ENCODE measurements at places on chromosomes 2 and 18.

DNA sequence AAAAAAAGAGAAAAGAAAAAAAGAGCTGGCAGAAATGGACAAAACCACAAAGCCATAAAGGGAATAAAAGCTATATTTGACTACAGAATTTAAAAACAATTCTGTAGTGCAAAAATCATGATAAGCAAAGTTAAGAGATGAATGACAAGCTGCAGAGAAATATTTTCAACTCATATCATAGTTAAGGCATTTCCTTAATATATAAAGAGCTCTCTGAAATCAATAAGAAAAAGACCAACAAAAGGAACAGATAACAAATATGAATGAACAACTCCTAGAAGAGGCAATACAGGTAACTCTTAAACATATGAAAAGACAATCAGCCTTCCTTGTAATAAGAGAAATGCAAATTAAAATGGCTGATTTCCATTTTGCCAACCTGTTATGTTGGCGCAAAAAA is 26.2 kb downstream of the OTOF start:
- DNase-seq: no peak

DNA sequence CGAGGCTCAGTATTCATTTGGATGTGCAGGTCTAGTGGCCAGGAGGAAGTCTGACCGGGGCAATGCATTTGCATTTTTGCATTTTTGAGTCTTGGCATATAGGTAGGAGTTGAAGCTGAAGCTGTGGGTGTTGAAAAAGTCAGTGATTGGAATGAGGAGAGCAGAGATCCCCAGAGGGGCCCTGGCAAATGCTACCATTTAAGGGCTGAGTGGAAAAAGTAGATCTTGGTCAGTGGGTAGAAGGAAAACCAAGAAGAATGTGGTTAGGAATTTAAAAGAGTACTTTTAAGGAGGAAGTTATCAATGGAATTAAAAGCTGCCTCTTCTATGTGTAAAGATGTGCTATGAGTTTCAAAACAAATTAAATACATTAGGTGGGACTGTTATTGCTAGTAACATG is 143.0 kb downstream of the ZEB2 start:
- no peak for DNase-seq

- no peak for DNase-seq
Measured at GRCh38 chr18:42936289-42936688, 179.2 kb downstream of the RIT2 start.

- DNase-seq: no peak
Measured at GRCh38 chr2:143128681-143129580, at the start of gene ARHGAP15. Gene ARHGAP15 (plus strand): TSS chr2:143129419.

- no peak for DNase-seq
Measured at GRCh38 chr2:191012845-191013681, 908 bp downstream of the STAT1 start.

GRCh38 chr2:190853531-190854383 is 26.9 kb upstream of the GLS start:
- DNase-seq: no peak

- DNase-seq: no peak
Measured at GRCh38 chr2:181438261-181438660, 18.9 kb upstream of the ITGA4 start.

- no peak for DNase-seq
Measured at GRCh38 chr18:46421973-46422551, 235.0 kb downstream of the LOXHD1 start.

GRCh38 chr2:196230061-196230854 is 58.9 kb upstream of the STK17B start:
- DNase-seq: no peak

- DNase-seq: no peak
Measured at GRCh38 chr2:161223139-161223732, 63.0 kb downstream of the TANK start.

DNA sequence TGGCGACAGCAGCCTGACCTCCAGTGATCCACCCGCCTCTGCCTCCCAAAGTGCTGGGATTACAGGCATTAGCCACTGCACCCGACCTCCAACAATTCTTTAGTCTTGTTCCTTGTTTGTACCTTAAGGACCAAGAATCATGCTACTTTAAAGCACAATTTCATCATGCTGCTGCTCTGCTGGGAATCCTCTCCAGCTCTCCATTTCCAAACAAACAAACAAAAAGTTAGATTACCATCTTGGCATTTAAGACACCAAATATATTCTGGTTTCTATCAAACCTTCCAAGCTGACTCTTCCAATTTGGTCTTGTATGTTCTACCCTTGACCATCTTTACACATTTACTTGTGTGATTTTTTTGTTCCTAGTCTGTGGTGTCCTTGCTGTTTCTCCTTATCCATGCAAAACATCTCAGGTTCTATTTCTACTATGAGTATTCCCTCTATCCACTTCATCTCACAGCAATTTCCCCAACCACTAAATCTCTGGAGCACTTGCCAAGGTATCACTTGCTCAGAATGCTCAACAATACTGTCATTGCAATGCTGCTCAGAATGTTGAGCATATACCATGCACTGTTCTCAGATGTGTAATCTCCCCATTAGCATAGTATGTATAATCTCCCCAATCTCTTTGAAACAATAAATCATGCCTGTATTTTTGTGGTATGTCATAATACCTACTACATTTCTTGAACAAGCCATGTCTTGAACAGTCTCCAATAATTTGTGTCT is 73.2 kb upstream of the GALNT5 start:
- no peak for DNase-seq

DNA sequence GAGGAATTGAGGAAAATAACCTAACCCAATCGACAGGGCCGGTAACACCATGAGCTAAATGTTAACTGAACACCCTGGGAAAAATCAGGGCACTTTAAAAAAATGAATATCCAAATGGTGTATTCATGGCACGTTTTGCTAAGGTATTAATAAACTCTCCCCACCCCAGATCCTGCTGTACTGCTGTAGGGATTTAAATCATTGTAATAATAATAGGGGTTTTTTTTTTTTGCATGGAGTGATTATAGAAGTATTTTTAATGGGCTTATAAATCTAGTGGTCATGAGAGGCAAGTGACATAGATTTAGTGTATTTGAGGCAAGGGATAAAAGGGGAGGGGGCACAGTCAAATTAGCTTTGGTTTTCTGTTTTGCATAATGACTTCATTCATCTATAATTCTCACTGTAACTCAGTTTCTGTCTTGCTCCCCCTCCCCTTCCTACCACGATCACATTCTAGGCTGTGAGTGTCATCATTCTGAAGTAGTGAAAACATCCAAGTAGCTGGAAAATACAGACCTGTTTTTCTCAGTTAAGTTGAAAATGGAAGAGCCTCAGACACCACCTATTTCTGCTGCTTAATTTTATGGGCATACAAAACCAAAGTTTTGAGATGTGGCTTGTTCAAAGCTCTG is 18.2 kb upstream of the MGAT5 start:
- DNase-seq: no peak
